Activated CD4-positive, alpha-beta T cell treated with anti-CD3 and anti-CD28 coated beads, Interleukin-2, amount 50 U/mL, for 16 hours (primary cell): ENCODE measurements at places on chromosomes 1 and 21.

- DNase-seq, result no peak
Observed at GRCh38 chr1:66291531-66291864, 242.5 kb upstream of the SGIP1 start.

DNA sequence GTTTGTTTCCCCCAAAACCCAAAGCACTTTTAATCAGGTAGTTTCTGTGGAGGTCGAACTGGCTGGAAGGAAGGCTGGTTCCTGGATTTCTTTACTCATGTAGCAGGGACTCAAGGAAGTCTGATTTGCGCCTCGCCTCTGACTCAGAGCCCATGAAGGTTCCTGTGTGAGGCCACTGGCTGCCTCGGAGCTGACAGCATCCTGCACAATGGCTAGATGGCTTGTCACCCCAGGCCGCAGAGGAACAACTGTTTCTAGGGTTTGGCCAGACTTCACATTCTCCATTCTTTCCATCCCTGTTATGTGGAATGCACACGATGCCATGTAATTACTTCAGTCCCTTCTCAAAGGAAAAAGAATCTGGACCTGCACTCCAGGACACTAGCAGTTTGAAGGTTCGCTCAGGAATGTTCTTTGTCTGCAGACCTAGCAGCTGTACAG is 39.1 kb upstream of the PRSS38 start:
- no peak for DNase-seq

GRCh38 chr21:37462087-37462861 is 95.7 kb downstream of the DYRK1A start:
- DNase-seq, result no peak

DNA sequence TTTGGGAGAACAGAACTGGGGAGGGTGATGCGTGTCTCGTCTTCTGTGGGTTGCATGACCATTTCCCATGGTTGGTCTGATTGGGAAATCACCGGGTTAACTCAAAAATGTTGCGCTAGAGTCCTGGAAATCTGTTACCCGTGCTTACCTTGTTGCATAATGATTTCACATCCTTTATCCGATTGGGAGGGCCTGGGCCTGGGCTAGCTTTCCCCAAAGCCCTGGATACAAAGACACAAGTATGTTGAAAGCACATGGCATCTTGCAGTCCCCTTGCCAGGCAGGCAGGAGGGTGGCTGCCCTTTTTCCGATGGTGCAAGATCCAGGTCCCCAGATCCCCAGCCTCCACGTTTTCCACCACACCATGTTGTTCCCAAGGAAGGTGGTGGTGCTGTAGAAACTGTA is 582 bp downstream of the TRPM2 start:
- DNase-seq, result no peak

GRCh38 chr1:26070296-26070962 is 3.0 kb upstream of the TRIM63 start:
- DNase-seq, result no peak

GRCh38 chr1:210866532-210866931 is 267.4 kb downstream of the KCNH1 start:
- DNase-seq, result no peak

DNA sequence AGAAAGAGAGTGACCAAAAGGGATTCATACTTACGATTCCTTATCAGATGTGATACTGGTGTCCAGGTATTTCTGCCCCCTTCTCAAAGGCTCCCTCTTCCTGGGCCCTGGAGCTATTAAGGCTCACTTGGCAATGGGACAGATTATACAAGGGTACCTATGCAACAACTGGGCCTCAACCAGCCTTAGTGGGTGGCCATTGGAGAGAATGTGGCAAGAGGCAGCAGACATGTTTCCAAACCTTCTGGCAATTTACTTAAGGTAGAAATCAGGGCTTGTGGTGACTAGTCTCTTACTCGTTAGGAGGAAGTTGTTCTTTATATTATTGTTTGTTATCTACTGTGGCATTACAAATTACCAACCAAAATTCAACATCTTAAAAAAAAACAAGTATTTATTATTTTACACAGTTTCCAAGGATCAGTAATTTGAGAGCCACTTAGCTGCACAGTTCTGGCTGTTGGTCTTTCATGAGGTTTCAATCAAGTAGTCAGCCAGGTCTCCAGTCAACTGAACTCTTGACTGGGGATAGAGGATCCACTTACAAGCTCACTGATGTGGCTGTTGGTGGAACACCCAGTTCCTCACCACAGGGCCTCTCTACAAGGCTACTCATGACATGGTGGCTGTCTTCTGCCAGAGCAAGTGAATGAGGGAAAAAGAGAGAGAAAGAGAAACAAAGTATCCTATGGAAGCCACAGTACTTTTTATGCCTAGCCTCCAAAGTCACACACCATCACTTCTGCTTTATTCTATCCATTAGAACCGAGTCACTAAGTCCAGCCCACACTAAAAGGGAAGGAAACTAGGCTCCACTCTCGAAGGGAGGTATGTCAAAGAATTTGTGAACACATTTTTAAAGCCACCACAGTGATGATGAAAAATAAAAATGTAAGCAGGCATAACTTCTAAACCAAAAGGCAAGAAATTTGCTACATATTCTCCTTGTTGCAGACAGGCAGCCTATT is 10.7 kb downstream of the ZNF648 start:
- no peak for DNase-seq

GRCh38 chr1:179241530-179242097 is 12.1 kb upstream of the ABL2 start:
- DNase-seq, result no peak

- no peak for DNase-seq
Observed at GRCh38 chr1:25952841-25953401, 44.9 kb downstream of the PAFAH2 start.

DNA sequence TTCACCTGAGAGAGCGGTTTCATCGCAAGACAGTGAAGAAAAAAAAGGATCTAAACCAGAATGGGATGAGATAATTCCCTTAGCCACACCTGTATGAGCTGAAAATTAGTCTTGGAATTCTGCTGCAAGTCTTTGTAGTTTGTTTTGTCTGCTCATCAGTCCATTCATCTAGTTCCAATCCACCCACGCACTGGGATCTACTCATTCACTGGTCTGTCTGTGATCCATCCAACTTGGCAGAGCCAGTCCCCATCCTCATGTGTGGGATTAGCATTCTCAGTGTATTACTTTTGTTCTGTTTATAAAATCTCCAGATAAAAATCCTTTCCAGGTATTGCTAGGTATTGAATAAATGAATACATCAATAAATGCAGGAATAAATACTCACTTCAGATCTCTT is 266.5 kb upstream of the USP24 start:
- no peak for DNase-seq

- no peak for DNase-seq
Observed at GRCh38 chr1:35266306-35266705, 2.2 kb upstream of the ZMYM4 start.
